NCI-H748 treated with DMSO at 0.1 percent for 48 hours (cell line): ENCODE measurements at places on chromosomes 16 and 17.

DNA sequence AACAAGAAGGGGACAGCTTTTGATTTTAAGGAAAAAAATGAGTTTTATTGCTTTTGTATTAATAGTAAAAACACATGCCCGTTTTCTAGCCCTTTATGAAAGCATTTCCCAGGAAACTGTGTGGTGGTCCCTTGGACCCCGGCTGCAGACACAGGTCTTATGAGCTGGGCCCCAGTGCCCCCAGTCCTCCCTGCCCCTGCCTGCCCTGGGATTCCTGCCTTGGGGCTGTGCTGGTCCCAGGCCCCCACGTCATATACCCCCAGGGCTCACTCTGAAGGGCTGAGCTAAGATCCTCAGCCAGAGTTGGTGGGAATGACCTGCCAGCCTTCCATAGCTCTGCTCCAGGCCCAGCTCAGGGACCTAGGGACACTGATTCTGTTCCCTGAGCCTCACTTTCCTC, 30.8 kb downstream of the GINS2 start:
- no peak for DNase-seq

DNA sequence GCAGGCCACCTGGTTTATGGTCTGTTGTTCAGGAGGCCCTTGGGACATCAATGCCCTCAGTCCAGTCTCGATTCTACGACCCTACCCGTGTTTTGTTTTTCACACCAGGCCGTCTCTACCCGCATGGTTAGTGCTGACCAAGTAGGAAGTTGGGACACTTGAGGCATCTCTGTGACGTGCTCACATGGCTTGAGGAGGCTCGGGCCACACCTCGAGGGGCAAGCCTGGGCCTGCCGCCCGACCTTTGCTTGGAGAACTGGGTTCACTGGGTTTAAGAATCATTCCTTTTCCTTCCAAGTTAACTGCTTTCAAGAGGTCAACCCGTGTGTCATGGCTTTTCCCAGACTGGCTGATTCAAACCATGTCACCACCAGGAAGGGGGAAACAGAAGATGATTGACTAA, 86.8 kb downstream of the CMIP start:
- no peak for DNase-seq

- no peak for DNase-seq
These were observed 31.8 kb upstream of the TMEM132E start for GRCh38 chr17:34547453-34548063.

GRCh38 chr16:57143149-57143921, 42.5 kb downstream of the PSME3IP1 start:
- no peak for DNase-seq

DNA sequence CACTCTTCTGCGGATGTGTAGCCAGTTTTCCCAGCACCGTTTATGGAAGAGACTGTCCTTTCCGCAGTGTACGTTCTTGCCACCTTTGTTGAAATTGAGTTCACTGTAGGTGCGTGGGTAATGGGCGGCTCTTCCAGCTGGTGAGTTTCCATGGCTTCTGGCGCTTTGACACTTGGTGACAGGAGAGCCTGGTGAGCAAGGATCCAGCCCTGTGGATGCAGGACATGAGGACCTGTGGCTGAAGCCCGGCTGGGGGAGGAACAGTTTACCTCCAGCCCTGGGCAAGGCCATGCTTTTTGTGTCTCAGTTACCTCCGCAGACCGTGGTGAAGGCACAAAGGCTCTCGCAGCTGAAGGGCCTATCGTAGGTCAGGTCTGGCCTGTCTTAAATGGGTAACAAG, 166.5 kb downstream of the LAT start:
- no peak for DNase-seq

GRCh38 chr17:30312226-30312625, 20.5 kb upstream of the BLMH start:
- no peak for DNase-seq

GRCh38 chr16:71933017-71933416, 37.7 kb downstream of the IST1 start:
- DNase-seq = no peak

- no peak for DNase-seq
These were observed 2.4 kb upstream of the MTSS2 start for GRCh38 chr16:70688246-70688742.

- DNase-seq = peak; percentile 20
These were observed 225.1 kb upstream of the CA10 start for GRCh38 chr17:52383493-52384100.

DNA sequence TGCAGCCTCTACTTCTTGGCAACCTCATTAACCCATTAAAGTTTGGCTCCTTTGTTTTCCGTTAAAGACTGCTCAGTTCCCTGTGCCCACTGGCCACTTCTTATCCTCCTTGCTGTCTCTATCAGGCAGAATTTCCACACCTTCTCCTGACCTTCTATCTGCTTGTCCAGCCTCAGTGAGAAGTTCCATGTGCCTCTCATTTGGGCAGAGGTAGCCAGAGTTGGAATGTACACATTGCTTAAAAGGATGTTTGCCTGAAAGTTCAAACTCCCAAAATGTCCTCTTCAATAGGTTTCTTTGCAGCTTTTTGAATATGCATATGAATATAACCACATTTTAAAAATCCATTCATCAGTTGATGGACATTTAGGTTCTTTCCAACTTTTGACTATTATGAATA, 47.0 kb downstream of the HSD17B2 start:
- DNase-seq = no peak

- DNase-seq = no peak
These were observed 32.8 kb upstream of the ABCC12 start for GRCh38 chr16:48188449-48189102.

DNA sequence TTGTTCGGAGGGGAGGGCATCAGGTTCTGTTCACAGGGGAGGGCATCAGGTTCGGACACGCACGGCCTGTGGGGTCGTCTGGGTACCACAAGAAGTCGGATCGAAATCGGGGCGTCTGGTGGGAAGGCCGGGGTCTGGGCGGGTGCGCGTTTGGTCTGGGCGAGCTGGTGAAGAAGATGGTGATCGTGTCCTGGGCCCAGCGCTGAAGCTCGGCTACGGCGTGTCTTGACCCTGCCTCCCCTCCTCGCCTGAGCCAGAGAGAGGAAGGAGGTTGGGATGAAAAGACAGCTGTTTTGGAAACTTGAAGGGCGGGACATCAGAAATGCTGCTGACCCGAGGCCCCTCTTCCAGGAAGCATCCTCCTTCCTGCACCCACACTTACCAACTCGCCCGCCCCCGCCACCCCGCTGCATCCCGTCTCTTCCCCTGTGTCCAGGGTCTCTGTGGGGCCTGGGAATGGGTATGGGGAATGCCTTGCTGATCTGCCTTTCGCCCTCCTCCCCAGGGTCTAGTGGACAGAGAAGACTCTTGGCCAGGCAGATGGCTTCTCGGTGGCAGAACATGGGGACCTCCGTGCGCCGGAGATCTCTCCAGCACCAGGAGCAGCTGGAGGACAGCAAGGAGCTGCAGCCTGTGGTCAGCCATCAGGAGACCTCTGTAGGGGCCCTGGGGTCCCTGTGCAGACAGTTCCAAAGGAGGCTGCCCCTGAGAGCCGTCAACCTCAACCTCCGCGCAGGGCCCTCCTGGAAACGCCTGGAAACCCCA, 498 bp downstream of the PIMREG start:
- DNase-seq = no peak

- DNase-seq = no peak
These were observed 67.3 kb downstream of the PHKB start for GRCh38 chr16:47528431-47528830.

DNA sequence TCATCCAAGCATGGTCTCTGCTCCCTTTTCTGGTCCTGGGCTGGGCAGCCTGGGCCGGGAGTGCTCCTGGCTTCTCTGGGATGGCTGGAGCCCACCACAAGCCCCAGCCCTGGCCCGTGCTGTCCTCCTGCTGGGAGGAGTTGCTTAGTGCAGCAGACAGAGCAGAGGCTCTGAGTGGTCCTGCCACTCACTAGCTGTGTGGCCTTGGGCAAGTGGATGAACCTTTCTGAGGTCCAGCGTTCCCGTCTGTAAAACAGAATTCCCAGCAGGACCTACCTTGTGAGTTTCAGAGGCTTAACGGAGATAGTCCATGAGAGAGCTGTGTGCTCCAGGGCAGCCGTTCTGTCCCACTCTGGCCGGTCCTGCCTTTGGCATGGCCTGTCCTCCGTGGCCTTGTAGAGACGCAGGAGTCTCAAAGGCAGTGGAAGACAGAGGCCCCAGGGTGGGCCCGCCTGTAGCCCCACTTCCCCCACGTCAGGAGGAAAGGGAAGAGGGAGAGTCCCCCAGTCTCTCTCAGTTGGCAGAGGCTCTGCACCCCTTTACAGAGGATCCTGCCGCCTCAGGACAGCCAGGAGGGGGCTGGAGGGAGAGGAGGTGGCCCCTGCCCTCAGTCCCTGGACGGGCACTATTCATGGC, 7.8 kb downstream of the MYO15B start:
- no peak for DNase-seq

DNA sequence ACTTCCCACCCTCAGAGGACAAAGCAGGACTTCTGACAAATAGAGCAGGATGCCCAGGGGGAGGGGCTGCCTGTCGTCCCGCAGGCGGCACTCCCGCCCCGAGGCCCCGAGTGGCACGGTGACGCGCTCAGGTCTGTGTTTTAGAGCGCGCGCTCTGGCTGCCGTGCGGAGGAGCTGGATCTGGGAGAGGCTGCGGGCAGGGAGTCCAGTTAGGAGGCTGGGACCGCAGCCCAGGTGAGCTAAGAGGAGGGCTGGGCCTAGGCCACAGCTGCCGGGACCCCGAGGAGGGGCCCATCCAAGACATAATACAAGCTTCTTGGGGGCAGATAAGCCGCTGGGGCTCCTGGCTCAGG, 6.4 kb downstream of the DOC2A start:
- DNase-seq = no peak

DNA sequence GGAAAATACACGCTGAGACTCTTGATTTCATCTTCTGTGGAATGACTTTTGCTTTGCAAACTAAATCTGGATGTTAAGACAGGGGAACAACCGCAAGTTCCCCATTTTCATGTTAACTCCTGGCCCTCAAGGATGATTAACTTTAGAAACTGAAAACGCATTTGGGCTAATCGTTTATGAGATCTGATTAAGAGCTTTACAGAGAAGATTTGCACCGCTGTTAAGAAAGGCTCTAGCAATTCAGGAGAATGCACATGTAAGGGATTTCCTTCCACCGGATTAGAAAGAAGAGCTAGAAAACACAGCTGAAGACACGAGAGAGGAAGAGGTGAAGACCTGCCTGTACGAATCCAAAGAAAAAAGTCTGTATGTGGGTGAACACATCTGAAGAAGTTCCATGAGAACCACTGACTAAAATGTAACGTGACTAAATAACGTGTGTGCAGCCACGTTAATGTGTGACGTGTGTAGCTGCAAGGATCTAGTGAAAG, 106.4 kb downstream of the YPEL2 start:
- no peak for DNase-seq

GRCh38 chr17:9223531-9223930, 202.2 kb downstream of the NTN1 start:
- DNase-seq = no peak

DNA sequence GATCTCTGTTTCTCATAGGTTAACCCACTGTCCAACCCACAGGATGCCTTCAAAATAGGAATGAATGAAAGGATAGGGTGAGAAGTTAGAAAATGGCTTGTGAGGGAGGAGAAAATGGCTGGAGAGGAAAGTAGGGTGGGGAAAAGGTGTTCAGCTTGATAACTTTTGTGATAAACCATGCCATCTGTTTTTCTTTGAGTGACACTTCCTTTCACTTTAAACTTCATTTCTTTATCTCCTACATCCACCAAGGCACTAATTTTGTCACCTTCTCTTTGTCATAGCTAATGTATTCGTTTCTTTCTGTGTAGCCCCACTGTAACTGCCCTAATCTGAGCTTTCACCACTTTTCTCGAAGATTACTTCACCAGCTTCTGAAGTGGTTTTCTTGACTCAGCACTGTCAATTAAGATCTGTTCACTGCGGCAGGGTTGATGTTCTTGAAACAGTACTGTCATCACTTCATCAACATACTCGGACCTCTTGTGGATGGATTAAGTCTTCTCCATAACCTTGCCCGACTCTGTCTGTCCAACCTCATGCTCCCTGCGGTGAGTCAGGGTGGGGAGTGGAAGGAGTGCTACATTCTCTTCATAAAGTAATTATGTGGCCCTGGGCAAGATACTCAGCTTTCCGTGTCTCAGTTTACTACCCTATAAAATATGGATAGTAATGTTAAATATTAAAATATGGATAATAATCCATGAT, 5.5 kb upstream of the KRT10 start:
- no peak for DNase-seq
